ENCODE measurements at places on chromosomes 5 and 9.
A peak's percentile ranks its signal among the peaks of the same experiment; 100 is the strongest.

GRCh38 chr9:114478459-114478858 lies 26.8 kb downstream of the WHRN start:
- DNase-seq, result no peak

GRCh38 chr5:141522301-141522700 lies 33.4 kb downstream of the PCDHGC5 start:
- DNase-seq, result no peak

- peak; percentile 4 for DNase-seq
Measured at GRCh38 chr5:113085880-113086409, 109.3 kb downstream of the DCP2 start.

DNA sequence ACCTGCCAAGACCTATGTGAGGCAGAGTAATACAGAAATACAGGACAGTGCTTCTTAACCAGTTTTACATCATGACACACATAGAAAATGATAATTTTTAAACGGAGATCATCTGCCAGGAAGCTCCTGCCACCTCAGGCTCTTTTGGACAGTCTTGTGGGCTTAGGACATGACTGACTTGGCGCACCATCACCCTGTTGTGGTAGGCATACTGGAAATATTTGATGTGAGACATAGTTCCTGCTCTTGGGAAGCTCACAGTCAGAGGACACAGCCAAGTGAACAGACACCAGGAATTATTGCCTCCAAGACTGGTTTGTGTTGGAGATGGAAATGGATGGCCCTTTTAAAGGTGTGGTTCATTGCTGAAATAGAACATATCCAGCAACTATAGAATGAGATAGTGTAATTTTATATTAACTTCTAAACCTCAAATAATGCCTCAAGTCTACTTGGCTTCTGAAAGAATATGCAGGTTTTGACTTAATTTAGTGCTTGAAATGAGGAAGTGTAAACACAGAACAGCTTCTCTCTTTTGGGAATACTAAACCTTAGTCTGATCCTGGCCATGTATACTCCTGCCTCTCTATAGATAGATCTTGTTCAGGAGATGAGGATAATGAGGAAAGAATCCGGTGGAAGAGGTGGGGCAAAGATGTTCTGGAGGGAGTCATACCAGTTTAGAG lies 19.7 kb downstream of the CPEB4 start:
- no peak for DNase-seq

- DNase-seq, result no peak
Measured at GRCh38 chr5:191949-192690, 825 bp downstream of the LRRC14B start.

- DNase-seq, result no peak
Measured at GRCh38 chr9:14846871-14847311, 63.3 kb downstream of the FREM1 start.

DNA sequence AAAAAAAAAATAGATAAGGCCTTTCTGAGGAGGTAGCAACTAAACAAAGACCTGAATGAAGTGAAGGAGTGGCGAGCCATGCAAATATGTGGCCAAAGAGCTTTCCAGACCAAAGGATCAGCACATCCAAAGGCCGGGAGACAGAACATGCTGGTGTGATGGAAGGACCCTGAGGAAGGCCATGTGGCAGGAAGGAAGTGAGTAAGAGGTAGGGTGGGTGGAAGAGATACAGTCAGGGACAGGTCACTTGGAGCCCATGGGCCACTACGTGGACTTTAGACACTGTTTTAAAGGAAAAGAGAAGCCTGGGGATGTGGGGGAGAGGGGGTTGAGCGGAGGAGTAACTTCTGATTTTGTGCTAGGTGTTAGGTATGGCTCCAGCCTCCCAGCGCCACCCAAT lies 31.3 kb downstream of the SPRY4 start:
- DNase-seq, result no peak

GRCh38 chr5:17399931-17400330 lies 98.1 kb upstream of the TAF11L2 start:
- DNase-seq, result no peak

DNA sequence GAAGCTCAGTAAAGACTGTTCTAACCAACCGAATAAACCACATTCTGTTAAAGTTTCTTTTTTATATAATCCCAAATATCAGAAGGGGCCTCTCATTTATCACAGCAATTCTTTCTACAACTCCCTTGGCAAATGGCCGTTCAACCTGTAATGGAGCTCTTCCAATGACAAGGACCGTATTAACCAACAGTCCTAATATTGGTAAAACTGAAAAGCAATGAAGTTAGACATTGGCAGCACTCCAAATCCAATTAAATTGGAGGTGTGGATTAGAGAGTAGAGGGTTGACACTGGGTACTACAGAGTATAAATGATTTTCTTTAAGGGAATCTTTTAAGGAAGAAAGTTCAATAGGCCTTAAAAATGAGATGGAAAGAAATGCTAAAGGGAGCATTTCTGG lies 842 bp downstream of the TMED7 start:
- DNase-seq, result no peak

- DNase-seq, result no peak
Measured at GRCh38 chr9:124015661-124016131, 4.1 kb downstream of the LHX2 start.

- DNase-seq, result no peak
Measured at GRCh38 chr9:35114840-35115628, 628 bp downstream of the ATOSB start.

- no peak for DNase-seq
Measured at GRCh38 chr9:34431667-34432066, 26.7 kb downstream of the FAM219A start.

- no peak for DNase-seq
Measured at GRCh38 chr5:84794486-84795035, 409.9 kb upstream of the EDIL3 start.

DNA sequence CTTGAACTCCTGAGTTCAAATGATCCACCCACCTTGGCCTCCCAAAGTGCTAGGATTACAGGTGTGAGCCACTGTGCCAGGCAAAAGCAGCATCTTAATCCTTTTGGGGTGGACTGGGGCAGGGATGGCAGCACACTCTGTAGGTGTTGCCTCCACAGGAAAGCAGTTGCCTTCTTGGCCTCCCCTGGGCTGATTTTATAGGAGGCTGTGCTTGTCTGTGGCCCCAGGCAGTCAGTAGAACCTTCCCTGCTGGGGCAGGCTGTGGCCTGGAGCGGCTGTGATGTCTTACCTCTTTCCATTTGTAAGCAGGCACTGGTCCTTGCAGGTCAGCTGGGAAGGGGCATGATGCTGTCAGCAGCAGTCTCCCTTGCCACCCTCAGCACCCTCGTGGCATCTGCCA lies 49.8 kb downstream of the PRRC2B start:
- no peak for DNase-seq

- DNase-seq, result no peak
Measured at GRCh38 chr5:90855296-90856010, 296.9 kb downstream of the ADGRV1 start.

DNA sequence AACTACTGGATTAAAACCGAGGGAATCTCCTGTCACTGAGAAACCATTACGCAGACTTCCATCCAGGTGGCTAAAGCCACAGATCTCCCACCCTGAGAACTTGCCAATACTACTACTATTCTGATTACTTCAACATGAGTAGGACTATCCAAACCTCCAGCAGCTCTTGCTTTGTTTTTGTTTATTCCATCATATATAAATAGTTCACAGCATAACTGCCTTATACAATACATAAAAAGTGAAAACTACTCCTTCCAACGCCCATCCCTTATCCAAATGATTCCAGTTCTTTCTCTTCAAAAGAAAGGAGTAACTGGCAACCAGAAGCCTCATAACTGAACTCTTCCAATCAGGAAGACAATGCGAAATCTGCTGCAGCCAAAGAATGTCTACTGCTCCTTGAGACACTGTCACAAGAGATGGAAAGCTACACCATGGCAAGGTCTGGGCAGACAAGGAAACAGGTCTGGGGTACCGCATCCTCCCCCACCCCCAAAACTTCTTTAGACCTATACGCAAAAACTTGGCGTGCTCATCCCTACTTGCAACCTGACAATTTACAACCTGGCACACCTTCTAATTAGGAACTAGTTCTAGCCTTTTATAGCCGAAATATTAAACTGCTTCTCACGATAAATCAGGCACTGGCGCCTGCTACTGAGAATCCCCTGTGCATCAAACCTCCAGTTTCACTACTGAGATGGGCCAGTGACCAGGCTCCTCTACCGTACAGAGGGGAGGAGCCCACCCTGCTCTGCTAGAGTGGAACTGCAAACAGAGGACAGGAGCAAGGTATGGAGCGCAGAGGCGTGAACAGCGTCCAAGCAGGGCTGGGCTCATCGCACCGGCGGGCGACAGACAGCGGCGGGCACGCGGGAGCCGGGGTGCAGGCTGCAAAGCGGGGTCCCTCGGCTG lies 986 bp downstream of the PLPP1 start:
- no peak for DNase-seq

GRCh38 chr9:38309324-38310195 lies 82.9 kb upstream of the ALDH1B1 start:
- no peak for DNase-seq

DNA sequence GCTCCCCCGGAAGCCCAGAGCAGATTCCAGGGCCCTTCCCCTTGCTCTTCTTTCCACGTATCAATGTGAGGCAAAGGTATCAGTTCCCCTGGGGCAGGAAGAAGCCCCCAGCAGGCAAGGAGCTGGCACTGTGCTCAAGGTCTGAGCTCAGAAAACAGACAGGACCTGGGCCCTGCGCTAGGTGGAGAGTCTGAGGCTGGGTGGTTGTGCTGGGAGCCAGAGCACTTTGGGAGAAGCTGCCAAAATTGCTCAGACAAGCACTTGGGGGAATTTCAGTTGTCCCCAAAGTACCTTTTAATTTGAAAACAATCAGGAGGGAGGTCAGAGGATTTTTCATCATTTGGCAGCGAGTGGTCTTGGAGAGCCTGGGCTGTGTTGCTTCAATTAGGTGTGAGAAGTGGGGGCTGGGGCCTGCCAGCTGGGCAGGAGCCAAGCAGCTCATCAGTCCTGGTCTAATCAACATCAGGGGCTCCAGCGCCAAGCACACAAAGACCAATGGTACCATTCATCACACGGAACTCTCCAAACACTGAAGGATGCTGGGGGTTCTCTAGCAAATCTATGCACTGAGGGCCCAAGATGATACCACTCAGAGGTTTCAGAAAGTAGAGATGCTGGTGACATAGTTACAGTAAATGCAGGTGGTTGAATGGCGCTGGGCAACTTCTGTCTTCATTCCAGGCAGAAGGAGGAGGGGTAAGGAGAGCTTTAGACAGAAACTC lies 176.5 kb downstream of the SNX18 start:
- DNase-seq, result no peak

DNA sequence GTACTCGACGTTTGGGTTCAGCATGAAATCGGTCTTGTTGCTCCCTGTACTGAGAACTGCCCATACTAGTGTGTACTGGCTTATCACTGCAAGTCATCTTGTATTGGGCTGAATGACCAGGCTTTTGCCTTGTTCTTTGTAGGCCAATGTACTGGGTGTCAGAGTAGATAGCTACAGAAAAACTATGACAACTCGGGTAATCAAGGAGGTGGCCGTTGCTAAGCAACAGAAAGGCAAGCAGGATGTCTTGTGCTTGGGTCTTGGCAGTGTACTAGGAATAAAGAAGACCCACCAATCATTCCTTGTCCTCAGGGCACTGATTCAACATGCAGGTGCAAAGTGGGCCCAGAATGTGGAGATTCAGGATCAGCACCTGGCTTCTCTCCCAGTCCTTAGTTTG lies 11.9 kb upstream of the SHISAL2B start:
- DNase-seq, result no peak

DNA sequence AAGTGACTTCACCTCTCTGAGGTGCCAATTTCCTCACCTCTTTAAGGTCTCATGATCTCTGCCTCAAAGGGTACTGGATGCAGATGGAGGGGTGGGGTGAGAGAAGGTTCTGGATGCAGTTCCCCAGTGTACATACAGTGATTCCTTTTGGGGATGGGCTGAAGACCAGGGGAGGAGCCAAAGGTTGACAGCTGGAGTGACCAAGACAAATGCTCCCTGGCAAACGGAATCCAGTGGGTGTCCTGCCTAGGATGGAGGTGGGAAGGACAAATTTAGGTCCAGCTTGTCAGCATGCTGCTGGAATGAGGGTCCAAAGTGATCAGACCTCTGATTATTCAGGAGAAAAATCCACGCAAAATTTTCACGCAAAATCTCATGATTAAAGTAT lies 7.3 kb upstream of the LMX1B start:
- DNase-seq, result no peak

GRCh38 chr5:54832045-54832444 lies 153.3 kb downstream of the ESM1 start:
- DNase-seq, result no peak

- DNase-seq, result no peak
Measured at GRCh38 chr5:160359816-160360215, 10.6 kb downstream of the C1QTNF2 start.

GRCh38 chr5:139342423-139342723 lies 719 bp downstream of the PAIP2 start:
- DNase-seq, result no peak

GRCh38 chr5:96377167-96377566 lies 55.9 kb downstream of the PCSK1 start:
- DNase-seq, result no peak

- no peak for DNase-seq
Measured at GRCh38 chr9:3848445-3849114, 322.8 kb upstream of the RFX3 start.

- DNase-seq, result no peak
Measured at GRCh38 chr9:20636888-20637440, 14.7 kb upstream of the MLLT3 start.

GRCh38 chr5:1201327-1202025 lies at the start of gene SLC6A19:
SLC6A19 (plus strand) TSS chr5:1201595; CDS start chr5:1201651, 56 bp downstream.
- no peak for DNase-seq

DNA sequence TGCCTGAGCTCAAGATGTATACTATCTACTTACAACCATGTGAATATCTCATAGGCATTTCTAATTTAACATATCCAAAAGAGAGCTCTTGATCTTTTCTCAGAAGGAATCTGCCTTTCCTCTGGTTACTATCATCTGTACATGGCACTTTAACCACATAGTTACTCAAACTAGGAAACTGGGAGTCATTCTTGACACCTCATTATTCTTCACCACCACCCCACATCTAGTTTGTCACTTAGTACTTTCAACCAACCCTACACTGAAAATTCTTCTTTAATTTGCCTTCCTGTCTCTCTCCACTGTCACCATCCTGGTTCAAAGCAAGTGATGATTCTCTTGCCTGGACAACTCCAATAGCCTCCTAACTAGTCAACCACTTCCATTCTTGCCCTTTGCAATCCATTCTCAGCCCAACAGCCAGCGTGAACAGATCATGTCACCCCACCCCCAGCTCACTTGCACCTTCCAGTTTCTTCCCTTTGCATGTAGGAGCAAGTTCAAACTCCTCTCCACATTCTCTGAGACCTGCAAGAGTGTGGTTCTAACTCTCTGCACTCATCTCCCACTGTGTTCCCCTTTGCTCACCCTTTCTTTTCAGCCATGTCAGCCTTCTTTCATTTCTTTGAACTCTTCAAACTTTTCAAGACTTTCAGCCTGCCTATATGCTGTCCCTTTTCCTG lies 17.3 kb upstream of the SMAD5 start:
- DNase-seq, result no peak

GRCh38 chr5:118461436-118461835 lies 526.9 kb downstream of the DTWD2 start:
- no peak for DNase-seq

DNA sequence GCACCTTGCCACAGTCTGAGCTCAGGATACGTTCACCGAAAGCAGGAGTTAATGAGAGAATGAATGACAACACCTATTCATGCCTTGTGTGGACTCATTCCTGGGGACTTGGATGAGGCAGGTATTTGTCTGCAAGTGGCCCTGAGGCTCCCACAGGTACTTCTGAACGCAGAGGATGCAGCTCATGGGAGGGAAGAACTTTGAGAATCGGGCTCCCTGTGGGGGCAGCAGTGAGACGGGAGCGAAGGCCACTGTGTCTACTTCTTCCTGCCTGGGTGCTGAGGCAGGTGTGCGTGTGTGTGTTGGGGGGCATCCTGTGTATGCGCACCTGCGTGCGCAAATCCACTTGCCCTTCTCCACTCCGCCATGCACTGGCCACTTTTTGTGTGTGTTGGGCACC lies 42.2 kb downstream of the PTPN3 start:
- DNase-seq, result no peak

Data from NCI-H2227 treated with DMSO at 0.1 percent for 48 hours (cell line).